ENCODE measurements at places on chromosomes 13 and 19.

- no peak for DNase-seq
These were observed 61.6 kb downstream of the CEBPG start for GRCh38 chr19:33434886-33435705.

- no peak for DNase-seq
These were observed 260.1 kb upstream of the SLC10A2 start for GRCh38 chr13:103326326-103326725.

GRCh38 chr13:45951724-45952123, 100.2 kb upstream of the SIAH3 start:
- DNase-seq, result no peak

GRCh38 chr13:58579468-58579867, 947.9 kb downstream of the PCDH17 start:
- DNase-seq, result no peak

- DNase-seq, result peak; percentile 74
These were observed 9.3 kb downstream of the RPS9 start for GRCh38 chr19:54209811-54210494.

DNA sequence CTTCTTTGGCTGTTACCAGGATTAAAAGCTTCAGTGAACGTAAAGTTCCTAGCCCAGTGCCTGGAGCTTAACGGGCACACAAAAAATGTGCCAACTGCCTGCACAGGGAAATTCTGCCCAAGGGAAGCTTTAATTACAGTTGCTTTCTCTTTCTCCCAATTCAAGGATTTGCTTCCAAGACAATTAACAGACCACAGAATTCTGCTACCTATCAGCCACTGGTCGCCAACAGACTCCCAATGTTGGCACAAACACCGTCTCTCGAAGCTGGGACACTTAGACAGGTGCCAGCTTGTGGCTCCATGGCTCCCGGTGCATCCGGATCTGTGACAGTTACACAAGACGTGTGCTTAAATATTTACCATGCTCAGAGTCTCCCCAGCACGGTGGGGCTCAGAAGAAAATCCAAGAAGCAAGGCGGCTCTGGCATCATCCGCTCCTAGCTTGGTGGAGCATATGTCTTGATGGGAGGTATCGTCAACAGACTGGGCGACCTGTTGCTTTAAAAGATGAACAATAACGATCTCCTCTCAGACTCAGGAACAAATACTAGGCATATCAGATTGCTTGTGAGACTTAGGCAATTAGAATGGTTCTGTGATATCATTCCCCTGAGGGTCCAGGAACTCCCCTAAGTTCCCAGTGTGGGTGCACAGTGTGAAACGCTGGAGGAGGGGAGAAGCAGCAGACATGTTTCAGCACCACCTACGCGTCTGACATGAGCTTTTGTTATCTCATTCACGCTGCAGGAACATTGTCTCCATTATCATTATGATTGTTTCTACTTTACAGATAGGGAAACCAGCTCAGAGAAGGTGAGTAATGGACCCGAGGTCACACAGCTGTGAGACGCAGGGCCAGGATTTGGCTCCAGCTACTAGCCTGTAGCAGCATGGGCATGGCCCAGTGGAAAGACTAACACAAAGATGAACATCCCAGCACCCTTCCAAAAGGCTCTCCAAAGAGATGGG, 61.6 kb downstream of the ALOX5AP start:
- no peak for DNase-seq

DNA sequence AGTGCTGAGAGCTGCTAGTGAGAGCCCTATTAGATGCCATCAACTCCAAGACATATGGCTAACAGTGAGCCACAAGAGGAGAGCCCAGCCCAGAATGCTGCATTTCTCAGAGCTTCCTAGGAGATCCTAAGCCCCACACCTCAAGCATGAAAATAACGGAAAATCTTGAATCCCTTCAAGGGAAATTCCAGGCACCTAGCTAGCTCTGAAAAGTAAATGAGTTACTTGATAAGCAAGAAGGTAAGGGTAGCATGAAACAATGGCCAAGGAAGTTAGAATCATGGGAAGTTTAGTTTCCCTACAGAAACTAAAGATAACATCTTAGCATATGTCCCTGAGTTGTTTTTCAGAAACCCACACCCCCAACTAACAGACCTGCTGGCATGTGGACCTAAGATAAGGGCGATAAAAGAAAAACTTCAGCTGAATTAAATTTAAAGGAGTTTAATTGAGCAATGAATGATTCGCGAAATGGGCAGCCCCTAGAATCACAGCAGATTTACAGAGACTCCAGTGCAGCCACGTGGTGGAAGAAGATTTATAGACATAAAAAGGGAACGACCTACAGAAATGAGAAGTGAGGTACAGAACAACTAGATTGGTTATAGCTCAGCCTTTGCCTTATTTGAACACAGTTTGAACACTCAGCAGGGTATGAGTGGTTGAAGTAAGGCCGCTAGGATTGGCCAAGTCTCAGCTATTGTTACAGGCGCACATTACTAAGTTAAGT, 301.3 kb upstream of the DACH1 start:
- no peak for DNase-seq

Data from hippocampal formation (tissue), 2 donors.